ENCODE measurements at places on chromosomes 3 and 15. TPM values are rescaled to one million over a fixed set of nuclear protein-coding genes. Genes with fewer than 3 reads are reported as not detected.

C15orf62 gene
- 1.3 TPM for total RNA-seq

TNIK gene
- 56.9 TPM for total RNA-seq

ACP3 gene
- total RNA-seq: not detected

BFSP2 gene
- not detected for total RNA-seq

SKOR1 gene
- total RNA-seq: 0.29 TPM

DNA sequence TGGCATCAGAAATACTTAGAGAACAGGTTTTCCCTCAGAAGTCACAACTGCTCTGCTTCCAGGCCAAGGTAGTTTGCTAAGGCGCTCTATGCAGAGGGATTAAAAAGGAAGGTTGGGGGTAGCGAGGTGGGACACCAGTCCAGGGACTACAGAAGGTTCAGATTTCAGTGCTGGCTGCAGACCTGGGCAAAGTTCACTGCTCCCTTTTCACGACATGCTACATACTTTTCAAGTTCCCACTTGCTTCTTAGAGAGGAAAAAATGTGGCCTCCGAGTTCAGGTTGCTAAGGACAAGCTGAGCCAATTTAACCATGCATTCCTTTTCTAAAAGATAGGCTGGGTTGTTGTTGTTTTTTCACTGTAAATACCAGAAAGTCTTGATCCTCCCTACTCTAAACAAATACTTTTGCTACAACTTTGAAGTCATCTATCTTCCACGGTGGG is 158.6 kb upstream of the NR2F2 start:
- no peaks in the 10 kb centered on the region for H3K36me3 ChIP-seq
- DNase-seq: no peak
- no peaks in the 10 kb centered on the region for H3K27me3 ChIP-seq
- no peaks in the 10 kb centered on the region for H3K4me1 ChIP-seq
- H3K4me3 ChIP-seq: no peak overlapping the region

- no peaks in the 10 kb centered on the region for H3K4me1 ChIP-seq
- H3K4me3 ChIP-seq: no peak overlapping the region
- H3K27ac ChIP-seq: no peak overlapping the region
- no peaks in the 10 kb centered on the region for H3K36me3 ChIP-seq
These were observed 978.6 kb downstream of the PLOD2 start for GRCh38 chr3:145182196-145182911.

DNA sequence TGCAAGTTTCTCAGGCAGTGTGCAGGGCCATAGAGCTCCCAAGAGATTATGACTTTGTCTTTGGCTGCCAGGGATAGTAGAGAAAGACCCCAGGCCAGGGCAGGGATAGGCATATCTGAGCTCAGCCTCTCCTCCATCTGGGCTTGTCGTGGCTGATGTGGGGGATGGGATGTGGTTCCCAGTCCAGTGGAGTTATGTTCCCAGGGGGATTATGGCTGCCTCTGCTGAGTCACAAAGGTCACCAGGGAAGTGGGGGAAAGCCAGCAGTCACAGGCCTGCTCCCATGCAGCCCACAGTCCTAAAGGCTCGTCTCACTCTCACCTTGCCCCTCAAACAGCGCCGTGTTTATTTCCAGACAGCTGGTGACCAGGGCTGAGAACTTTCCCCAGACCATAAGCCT is 354.9 kb downstream of the SI start:
- no peaks in the 10 kb centered on the region for H3K27me3 ChIP-seq
- no peak for DNase-seq
- H3K27ac ChIP-seq: no peak overlapping the region

- H3K27me3 ChIP-seq: peaks cover 12% of the 10 kb centered on the region
- H3K4me3 ChIP-seq: no peak overlapping the region
- DNase-seq: no peak
- H3K27ac ChIP-seq: no peak overlapping the region
These were observed 31.4 kb upstream of the GK5 start for GRCh38 chr3:142256712-142257333.

- no peak for DNase-seq
- H3K4me3 ChIP-seq: no peak within 1 kb of the TSS
- no peak within 1 kb of the TSS for H3K27ac ChIP-seq
- H3K4me1 ChIP-seq: peaks cover 20% of the 10 kb centered on the region
- H3K36me3 ChIP-seq: no peaks in the 10 kb centered on the region
- H3K27me3 ChIP-seq: peaks cover 24% of the 10 kb centered on the region
These were observed at the start of gene AHSG for GRCh38 chr3:186612721-186613636. Gene AHSG (plus strand): TSS chr3:186613060. CDS start chr3:186613142, 82 bp downstream.

DNA sequence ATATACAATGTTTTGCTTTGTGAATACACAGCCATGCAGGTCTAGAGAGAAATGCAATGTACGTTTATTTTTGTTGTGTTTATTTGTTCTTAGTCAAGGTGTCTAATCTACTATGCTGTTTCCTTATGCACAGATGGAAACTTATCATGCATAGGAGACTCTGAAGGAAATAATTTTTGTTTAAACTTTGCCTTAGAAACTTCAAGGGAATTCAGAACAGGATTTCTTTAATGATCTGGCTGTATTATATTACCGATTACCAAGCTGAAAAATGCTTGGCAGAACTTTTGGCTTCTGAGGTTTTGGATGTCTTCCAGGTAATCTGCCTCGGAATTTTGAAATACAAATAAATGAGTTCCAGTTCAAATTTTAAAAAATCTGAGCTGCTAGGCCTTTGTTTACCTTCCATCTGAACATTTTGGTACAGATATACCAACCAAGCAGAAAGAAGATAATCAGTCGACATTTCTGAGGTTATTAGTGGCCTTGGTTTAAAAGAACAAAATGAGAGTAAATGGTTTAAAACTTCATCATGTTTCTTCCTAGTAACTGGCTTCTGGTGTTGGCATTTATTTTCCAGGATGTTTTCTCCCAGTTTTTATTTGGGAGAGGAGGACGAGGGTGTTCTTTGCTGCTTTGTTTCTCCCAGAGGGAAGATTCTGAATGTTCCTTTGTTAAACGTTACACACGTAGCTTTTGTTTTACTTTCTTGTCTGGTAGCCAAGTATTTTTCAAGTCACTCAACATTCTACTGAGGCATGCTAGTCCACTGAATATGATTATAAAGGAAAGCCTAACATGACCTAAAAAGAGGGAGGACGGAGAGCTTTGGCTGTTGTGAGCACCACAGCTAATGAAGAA is 421.8 kb upstream of the TBL1XR1 start:
- no peak overlapping the region for H3K27ac ChIP-seq
- H3K4me3 ChIP-seq: no peak overlapping the region
- peaks cover 11% of the 10 kb centered on the region for H3K4me1 ChIP-seq
- peaks cover 2% of the 10 kb centered on the region for H3K36me3 ChIP-seq
- DNase-seq: no peak
- no peaks in the 10 kb centered on the region for H3K27me3 ChIP-seq

GRCh38 chr3:95082191-95082590 is 1019.3 kb downstream of the NSUN3 start:
- no peaks in the 10 kb centered on the region for H3K4me1 ChIP-seq
- H3K27me3 ChIP-seq: no peaks in the 10 kb centered on the region
- no peak for DNase-seq
- no peak overlapping the region for H3K27ac ChIP-seq

GRCh38 chr3:12916159-12916558 is 74.8 kb upstream of the RPL32 start:
- peaks cover 30% of the 10 kb centered on the region for H3K36me3 ChIP-seq
- H3K27ac ChIP-seq: peak overlapping the region; percentile 37
- peak overlapping the region; percentile 9 for H3K4me3 ChIP-seq

DNA sequence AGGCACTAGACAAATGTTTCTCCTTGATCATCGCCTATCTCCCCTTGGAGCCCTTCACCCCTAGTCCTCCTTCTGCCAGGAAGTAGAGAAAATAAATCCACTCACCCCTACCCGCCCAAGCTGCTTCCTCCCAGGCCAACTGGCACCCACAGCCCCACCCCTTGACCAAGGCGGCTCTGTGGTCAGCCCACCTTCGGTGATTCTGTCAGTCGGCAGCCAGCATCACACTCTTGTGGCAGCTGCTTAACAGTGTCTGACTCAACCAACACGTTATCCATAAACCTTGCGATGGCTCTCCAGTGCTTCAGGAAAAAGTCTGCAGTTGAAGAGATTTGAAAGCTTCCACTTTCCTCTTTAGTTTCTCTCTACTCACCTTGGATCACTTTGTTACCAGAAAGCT is 7.6 kb downstream of the SHF start:
- no peaks in the 10 kb centered on the region for H3K27me3 ChIP-seq
- H3K4me3 ChIP-seq: no peak overlapping the region
- peaks cover 10% of the 10 kb centered on the region for H3K4me1 ChIP-seq
- peak overlapping the region; percentile 34 for H3K27ac ChIP-seq
- no peak for DNase-seq

GRCh38 chr15:88949734-88950400 is 36.7 kb upstream of the MFGE8 start:
- no peak overlapping the region for H3K4me3 ChIP-seq
- H3K27ac ChIP-seq: no peak overlapping the region
- H3K27me3 ChIP-seq: peaks cover 2% of the 10 kb centered on the region
- no peaks in the 10 kb centered on the region for H3K36me3 ChIP-seq
- DNase-seq: no peak
- no peaks in the 10 kb centered on the region for H3K4me1 ChIP-seq

- no peak overlapping the region for H3K27ac ChIP-seq
- no peak for DNase-seq
- H3K4me3 ChIP-seq: no peak overlapping the region
- peaks cover 4% of the 10 kb centered on the region for H3K27me3 ChIP-seq
- no peaks in the 10 kb centered on the region for H3K36me3 ChIP-seq
These were observed 33.3 kb downstream of the FMN1 start for GRCh38 chr15:33161209-33161608.

DNA sequence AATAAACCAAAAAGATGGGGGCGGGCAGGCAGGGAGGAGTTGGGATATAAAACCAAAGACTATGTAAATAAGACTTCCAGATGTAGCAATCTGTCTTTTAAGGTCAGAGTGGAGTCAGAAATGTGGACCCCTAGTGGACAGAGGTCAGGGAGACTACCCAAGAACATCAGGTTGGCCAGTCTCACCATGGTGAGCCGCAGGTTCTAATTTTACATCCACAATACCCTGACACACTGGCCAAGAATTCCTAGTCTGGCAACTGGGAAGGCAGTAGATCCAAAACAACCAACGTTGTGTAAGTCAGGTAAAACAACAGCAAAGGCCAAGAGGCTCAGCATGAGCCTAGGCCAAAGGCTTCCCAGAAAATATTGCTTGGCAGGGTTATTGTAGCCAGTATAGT is 203.4 kb downstream of the FOXP1 start:
- H3K4me3 ChIP-seq: no peak overlapping the region
- H3K4me1 ChIP-seq: peaks cover 25% of the 10 kb centered on the region
- peaks cover 18% of the 10 kb centered on the region for H3K27me3 ChIP-seq
- DNase-seq: no peak

GRCh38 chr15:39976291-39977274 is 42.7 kb downstream of the EIF2AK4 start:
- peak overlapping the region; percentile 63 for H3K4me3 ChIP-seq
- H3K36me3 ChIP-seq: peaks cover 23% of the 10 kb centered on the region
- H3K27ac ChIP-seq: peak overlapping the region; percentile 76
- peaks cover 3% of the 10 kb centered on the region for H3K4me1 ChIP-seq
- peak; percentile 27 for DNase-seq

GRCh38 chr3:120855665-120856437 is 52.2 kb upstream of the STXBP5L start:
- no peaks in the 10 kb centered on the region for H3K4me1 ChIP-seq
- H3K4me3 ChIP-seq: no peak overlapping the region
- H3K27me3 ChIP-seq: no peaks in the 10 kb centered on the region
- no peaks in the 10 kb centered on the region for H3K36me3 ChIP-seq
- no peak for DNase-seq

GRCh38 chr3:53730576-53730975 is 115.6 kb downstream of the CHDH start:
- H3K4me1 ChIP-seq: no peaks in the 10 kb centered on the region
- no peak for DNase-seq
- H3K27me3 ChIP-seq: peaks cover 18% of the 10 kb centered on the region
- H3K4me3 ChIP-seq: no peak overlapping the region
- H3K27ac ChIP-seq: no peak overlapping the region
- H3K36me3 ChIP-seq: no peaks in the 10 kb centered on the region

DNA sequence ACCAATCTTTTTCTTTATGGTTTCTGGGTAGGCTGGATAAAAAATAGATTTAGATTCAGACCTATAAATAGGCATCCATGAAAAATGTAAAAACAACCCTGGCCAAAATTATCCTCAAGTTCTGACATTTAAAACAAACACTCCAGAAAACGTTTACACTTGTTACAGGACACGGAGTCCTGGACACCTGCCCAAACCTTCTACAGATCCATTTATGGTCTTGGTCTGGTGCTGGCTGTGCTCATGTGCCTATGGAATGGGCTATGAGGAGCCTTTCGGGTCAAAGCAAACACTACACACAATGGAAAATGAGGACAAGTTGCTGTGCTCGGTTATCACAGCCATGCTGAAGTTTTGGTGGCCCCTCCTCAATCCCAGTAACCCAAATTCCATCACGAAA is 108.1 kb downstream of the PDZRN3 start:
- H3K27me3 ChIP-seq: no peaks in the 10 kb centered on the region
- DNase-seq: no peak
- no peaks in the 10 kb centered on the region for H3K4me1 ChIP-seq
- H3K4me3 ChIP-seq: no peak overlapping the region
- H3K27ac ChIP-seq: no peak overlapping the region

DNA sequence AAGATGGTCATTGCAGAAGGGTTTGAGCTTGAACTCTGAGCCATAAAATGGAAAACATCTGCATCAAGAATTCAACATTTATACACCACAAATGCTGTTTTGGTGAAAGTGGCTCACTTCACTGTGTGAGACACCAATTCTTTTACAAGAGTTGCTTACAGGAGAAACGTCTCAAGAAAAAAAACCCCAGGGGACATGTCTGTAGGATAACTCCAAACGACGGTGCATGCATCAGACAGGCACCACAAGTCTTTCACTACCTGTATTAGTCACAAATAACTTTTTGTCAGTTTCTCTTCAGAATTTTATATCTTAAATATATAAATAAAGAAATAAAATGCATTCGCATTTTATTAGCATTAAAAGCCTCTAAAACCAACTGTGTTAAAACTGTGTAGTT is 164.3 kb downstream of the EFHB start:
- no peaks in the 10 kb centered on the region for H3K36me3 ChIP-seq
- no peaks in the 10 kb centered on the region for H3K4me1 ChIP-seq
- H3K4me3 ChIP-seq: no peak overlapping the region
- H3K27ac ChIP-seq: no peak overlapping the region
- no peak for DNase-seq

- peaks cover 8% of the 10 kb centered on the region for H3K4me1 ChIP-seq
- no peak overlapping the region for H3K4me3 ChIP-seq
- no peaks in the 10 kb centered on the region for H3K27me3 ChIP-seq
- peaks cover 9% of the 10 kb centered on the region for H3K36me3 ChIP-seq
- no peak for DNase-seq
These were observed 261.8 kb upstream of the CBLB start for GRCh38 chr3:106130384-106131198.

DNA sequence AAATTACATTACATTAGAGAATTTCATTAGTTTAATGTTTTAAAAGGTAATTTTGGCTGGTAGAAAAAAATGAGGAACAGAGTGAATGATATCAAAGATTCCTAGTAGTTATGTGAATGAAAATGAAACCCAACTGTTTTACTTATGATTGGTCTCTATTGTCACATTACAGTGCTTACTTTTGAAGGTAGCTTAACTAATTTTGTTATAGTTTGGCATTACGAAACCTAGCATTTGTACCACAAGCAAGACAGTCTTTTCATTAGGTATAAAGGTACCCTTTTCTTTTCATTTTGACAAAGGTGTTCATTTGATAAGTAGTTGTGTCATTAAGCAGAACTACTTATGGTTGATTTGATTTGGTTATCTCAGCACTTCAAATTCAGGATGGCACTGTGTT is 6.9 kb downstream of the SELENOT start:
- no peaks in the 10 kb centered on the region for H3K27me3 ChIP-seq
- H3K4me3 ChIP-seq: no peak overlapping the region
- peak overlapping the region; percentile 26 for H3K27ac ChIP-seq
- no peak for DNase-seq
